Mesothelial cell of epicardium (in vitro differentiated cells): ENCODE measurements at places on chromosomes 1 and 21.

DNA sequence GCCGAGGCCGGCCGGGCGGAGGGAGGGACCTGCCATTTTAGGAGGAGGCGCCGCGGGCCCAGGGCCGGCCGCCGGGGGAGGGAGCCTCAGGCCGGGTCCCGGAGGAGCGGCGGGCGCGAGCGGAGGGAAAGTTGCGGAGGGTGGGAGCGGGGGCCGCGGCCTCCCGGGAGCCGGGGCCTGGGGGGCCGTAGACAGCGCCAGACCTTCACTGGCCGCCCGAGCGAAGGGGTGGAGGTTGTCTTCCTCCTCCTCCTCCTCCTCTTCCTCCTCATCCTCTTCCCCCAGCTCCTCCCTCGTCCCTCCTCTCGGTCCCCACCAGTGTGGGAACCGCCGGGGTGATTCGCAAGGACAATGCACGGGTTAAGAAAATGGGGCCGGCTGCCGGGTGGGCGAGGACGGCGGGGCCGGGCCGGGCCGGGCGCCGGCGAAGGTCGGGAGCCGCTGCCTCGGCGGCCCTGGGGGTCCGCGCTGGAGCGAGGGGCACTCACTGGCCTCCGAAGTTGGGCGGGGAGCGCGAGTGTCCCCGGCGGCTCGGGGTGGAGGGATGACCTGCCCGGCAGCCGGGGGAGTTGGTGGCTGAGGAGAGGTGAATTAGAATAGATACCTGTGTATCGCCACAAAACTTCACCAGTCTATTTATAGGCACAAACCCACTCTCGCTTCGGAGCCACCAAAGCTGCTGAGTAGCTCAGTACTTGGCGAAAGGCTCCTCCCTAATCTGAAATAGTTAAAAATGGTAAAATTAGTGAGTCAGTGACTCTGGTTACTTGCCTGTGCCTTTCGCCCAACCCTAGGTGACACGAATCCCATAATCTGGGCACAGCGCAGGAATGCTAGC, 1.3 kb downstream of the DYRK1A start:
- peaks cover 41% of the 10 kb centered on the region for H3K4me1 ChIP-seq
- DNase-seq, result peak; percentile 42

DNA sequence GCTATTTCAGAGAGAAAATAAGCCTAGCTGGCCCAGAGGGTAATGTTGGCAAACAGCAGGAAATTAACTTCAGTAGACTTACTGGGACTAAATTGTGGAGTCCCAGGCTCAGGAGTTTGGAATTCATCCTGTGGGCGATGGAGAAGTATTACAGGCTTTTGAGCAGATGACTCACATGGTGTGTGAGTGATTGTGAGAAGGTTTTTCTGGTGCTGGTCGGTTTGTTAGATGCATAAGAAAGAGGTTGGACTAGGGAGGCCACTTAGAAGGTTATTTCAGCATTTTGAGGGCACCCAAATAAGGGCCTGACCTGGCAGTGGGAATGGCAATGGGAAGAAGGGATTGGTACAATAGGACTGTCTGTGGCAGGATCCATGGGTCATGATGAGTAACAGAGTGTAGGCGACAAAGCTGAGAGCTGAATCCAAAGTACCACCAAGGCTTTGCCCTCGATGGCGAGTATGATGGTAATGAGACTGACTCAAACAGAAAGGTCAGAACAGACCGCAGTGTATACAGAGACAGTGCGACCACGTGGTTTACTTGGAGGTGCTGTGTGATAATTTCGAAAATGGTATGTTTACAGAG, 69.2 kb upstream of the KIF26B start:
- H3K36me3 ChIP-seq, result peaks cover 6% of the 10 kb centered on the region
- no peak overlapping the region for H3K4me3 ChIP-seq
- H3K4me1 ChIP-seq, result no peaks in the 10 kb centered on the region
- no peak overlapping the region for H3K27ac ChIP-seq

GRCh38 chr1:61055110-61055614, 27.2 kb upstream of the NFIA start:
- H3K4me1 ChIP-seq, result peaks cover 65% of the 10 kb centered on the region
- peak overlapping the region; percentile 84 for H3K4me3 ChIP-seq
- no peaks in the 10 kb centered on the region for H3K36me3 ChIP-seq
- no peak for DNase-seq
- H3K27ac ChIP-seq, result peak overlapping the region; percentile 85

- no peaks in the 10 kb centered on the region for H3K4me1 ChIP-seq
- DNase-seq, result no peak
- peaks cover 70% of the 10 kb centered on the region for H3K27me3 ChIP-seq
- no peak overlapping the region for H3K4me3 ChIP-seq
- no peak overlapping the region for H3K27ac ChIP-seq
Measured at GRCh38 chr1:47399138-47399845, 16.8 kb upstream of the FOXE3 start.

DNA sequence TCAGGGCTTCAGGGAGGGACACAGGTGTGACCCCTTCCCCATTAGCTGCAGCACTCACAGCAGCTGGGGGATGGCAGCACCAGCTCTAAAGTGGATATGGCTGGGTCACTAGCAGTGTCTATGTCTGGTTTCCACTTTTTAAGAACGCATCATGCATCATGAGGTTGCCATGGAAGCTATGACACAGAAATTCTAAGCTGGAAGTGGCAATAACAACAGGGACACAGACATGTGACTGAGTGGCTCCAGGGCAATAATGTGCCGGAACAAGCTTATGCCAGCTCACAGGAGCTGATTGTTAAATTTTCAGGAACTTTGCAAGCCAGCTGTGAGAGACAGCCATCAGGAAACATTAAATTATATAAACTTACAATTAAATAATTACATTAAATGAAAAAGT, 51.2 kb upstream of the NFASC start:
- H3K27ac ChIP-seq, result no peak overlapping the region
- H3K27me3 ChIP-seq, result peaks cover 69% of the 10 kb centered on the region
- H3K4me1 ChIP-seq, result no peaks in the 10 kb centered on the region
- no peak for DNase-seq
- H3K4me3 ChIP-seq, result no peak overlapping the region
- no peaks in the 10 kb centered on the region for H3K36me3 ChIP-seq

- no peaks in the 10 kb centered on the region for H3K36me3 ChIP-seq
- no peak overlapping the region for H3K4me3 ChIP-seq
- DNase-seq, result no peak
- H3K27ac ChIP-seq, result peak overlapping the region; percentile 2
- peaks cover 9% of the 10 kb centered on the region for H3K4me1 ChIP-seq
- H3K27me3 ChIP-seq, result peaks cover 11% of the 10 kb centered on the region
Measured at GRCh38 chr1:175129997-175130648, 62.5 kb downstream of the KIAA0040 start.

- H3K4me1 ChIP-seq, result no peaks in the 10 kb centered on the region
- H3K4me3 ChIP-seq, result no peak overlapping the region
- H3K27me3 ChIP-seq, result no peaks in the 10 kb centered on the region
- H3K36me3 ChIP-seq, result no peaks in the 10 kb centered on the region
Measured at GRCh38 chr1:186206048-186206570, 168.9 kb downstream of the TPR start.

GRCh38 chr21:16457498-16457897, 727.7 kb downstream of the USP25 start:
- peak overlapping the region; percentile 27 for H3K27ac ChIP-seq
- no peak overlapping the region for H3K4me3 ChIP-seq
- no peaks in the 10 kb centered on the region for H3K27me3 ChIP-seq
- H3K36me3 ChIP-seq, result peaks cover 27% of the 10 kb centered on the region
- no peak for DNase-seq

DNA sequence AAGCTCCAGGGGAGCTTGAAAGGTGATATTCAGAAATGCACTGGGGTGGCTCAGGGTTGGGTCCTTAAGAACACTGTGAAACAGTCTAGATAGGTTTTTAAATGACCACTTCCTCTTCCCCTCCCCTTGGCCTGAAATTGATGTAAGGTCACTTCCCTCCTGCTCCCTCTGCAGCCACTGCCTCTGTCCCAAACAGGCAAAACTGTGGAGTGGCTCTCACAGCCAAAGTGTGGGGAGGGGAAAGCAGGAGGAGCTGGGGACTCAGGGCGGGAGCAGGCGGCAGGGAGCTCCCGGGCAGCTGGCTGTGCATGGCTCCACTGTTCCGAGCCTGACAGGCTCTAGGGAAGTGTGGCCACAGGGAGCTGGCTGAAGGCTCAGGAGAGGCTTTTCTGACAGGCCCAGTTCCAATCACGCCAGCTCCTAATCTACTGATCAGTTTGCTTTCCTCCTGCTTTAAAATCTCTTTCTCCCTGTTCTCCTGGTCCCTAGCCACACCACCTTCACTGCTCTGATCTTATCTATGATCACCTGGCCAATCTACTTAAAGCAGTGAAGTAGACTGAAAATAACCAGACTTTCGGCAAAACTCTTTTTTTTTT, 5.1 kb upstream of the CSRP1 start:
- no peaks in the 10 kb centered on the region for H3K27me3 ChIP-seq
- peaks cover 72% of the 10 kb centered on the region for H3K4me1 ChIP-seq
- no peak for DNase-seq
- no peaks in the 10 kb centered on the region for H3K36me3 ChIP-seq

DNA sequence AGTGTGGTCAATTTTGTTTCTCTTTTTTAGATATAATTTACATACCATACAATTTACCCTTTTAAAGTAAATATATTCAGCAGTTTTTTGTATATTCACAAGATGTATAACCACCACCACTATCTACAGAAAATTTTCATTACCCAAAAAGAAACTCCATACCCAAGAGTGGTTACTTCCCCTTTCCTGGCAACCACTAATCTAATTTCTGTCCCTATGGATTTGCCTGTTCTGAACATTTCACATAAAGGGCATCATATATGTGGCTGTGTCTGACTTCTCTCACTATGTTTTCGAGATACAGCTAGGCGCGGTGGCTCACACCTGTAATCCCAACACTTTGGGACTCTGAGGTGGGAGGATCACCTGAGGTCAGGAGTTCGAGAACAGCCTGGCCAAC, 13.6 kb downstream of the PACC1 start:
- no peak overlapping the region for H3K27ac ChIP-seq
- peaks cover 61% of the 10 kb centered on the region for H3K36me3 ChIP-seq
- no peak for DNase-seq
- H3K4me3 ChIP-seq, result no peak overlapping the region
